Stimulated activated CD8-positive, alpha-beta memory T cell treated with anti-CD3 and anti-CD28 coated beads, Interleukin-4, amount 100 ng/mL, for 1 hour (primary cell): ENCODE measurements at places on chromosomes 4 and X.

GRCh38 chr4:137299281-137299680, 233.0 kb downstream of the PCDH18 start:
- no peak for DNase-seq

GRCh38 chr4:164997324-164997723, 19.9 kb upstream of the TRIM61 start:
- DNase-seq = no peak

DNA sequence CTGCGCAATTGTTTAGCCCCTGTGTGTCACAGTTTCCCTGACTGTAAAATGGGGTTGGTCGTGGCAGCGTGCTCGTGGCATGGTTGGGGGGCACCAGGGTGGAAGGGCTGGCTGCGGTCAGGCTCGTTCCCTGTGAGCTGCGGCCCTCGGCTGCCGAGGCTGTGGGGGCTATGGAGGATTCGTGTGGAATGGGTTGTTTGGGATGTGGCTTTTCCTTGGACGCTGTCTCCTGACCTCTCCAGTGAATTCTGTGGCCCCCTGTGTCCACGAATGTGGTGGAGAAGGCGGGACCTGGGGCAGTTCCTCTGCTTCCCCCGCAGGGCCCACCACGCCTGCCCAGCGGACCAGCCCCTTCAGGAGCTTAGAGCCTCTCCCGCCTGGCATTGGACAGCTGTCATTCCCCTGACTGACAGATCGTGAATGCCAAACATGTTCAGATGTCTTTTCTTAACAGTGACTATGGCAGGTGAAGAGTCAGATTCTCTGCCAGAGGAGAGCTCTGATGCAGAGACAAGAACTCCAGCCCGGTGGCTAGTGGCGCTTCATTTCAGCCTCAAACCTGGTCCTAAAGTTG, 17.2 kb upstream of the HGFAC start:
- no peak for DNase-seq

DNA sequence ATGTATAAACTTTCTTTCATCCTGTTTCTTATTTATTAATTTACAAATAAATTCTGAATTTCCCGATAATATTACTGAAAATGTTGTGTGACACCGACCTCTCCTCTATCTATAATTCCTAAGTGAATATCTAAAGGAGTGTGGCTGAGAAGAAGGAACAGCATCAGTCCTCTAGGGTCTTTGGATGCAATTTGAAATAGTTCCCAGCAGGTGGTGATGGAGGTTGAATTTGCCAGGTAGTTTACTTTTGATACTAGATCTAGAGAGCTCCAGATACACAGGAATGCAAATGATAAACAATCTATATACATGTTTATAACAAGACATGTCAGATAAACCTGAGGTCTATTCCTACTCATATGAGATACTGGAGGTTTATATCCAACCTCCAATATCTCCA, 305.4 kb downstream of the PCDH18 start:
- DNase-seq = no peak

DNA sequence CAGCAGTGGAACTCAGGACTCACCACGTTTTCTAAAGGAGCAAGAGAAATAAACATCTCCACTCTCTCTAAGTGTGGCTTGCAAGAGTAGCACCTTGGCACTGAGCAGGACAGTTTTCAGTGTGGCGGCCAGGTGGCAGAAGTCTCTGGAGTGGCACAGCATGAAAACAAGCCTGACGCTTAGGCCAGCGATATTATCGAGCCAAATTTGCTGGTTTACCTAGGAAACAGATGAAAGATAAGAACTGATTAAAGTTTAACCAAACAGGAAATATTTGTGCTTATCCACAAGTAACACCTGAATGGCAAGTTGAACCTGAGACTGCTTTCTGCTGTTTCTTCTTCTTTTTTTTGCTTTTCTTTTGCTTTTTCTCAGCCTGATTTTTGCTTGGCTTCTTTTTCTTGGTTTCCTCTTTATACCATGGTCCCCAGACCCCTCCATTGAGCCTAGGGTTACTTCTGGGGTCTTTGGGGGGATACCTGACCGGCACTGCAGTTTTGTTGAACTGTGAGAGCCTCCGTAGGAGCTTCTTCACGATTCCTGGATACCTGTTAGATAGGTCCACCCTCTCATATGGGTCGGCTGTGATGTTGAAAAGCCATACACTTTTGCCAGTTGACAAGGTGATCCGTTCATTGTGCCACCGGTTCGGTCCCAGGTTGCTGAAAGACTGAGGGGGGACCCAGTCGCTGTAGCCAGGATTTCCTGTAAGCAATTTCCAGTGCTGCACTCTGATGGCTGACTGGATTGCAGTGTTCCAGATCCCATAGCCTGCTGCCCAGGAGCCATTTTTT, 77.3 kb downstream of the ARSJ start:
- no peak for DNase-seq

DNA sequence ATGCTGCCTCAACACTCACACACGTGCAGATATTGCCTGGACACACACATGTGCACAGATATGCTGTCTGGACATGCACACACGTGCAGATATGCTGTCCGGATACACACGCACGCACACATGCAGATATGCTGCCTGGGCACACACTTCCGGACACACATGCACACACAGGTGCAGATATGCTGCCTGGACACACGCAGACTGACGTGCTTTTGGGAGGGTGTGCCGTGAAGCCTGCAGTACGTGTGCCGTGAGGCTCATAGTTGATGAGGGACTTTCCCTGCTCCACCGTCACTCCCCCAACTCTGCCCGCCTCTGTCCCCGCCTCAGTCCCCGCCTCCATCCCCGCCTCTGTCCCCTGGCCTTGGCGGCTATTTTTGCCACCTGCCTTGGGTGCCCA, 14.7 kb downstream of the FGFRL1 start:
- no peak for DNase-seq

DNA sequence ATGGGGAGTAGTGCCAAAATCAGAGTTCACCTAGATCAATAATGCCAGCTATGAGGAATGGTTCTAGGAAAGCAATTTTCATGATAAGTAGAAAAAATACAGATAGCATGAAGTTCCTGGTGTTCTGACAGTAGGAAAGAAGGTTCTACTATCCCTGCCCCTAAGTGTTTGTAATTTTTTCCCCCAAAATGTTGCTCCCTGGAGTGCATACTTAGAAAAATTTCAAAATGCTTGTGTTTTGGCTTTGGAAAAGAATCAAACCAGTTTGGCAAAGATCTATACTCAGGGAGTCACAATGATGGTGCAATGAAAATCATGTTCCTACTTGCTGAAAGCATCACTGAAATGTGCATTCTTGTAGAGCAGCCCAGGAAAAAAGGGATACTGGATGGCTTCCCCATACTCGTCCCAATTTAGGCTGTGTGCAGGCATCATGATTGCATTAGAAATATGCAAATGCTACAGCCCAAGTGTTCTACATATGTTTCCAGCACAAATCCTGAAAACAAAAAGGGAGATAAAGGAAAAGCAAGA, 74.7 kb downstream of the LPAR4 start:
- DNase-seq = no peak

- no peak for DNase-seq
Measured at GRCh38 chr4:106627051-106627450, 258.5 kb upstream of the GIMD1 start.

- DNase-seq = no peak
Measured at GRCh38 chr4:152374606-152375285, 161.1 kb downstream of the FBXW7 start.

DNA sequence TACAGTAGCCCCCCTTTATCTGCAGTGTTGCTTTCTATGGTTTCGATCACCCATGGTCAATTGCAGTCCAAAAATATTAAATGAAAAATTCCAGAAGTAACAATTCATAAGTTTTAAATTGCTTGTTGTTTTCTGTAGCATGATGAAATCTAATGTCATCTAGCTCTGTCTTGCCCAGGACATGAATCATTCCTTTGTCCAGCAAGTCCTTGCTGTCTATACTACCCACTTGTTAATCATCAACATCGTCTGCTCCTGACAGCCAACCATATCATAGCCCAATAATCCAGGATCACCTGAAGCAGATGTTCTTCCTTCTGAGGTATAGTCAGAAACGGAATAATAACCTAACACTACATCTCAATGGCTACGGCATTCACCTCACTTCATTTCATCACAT, 79.8 kb downstream of the ADAMTS3 start:
- no peak for DNase-seq

DNA sequence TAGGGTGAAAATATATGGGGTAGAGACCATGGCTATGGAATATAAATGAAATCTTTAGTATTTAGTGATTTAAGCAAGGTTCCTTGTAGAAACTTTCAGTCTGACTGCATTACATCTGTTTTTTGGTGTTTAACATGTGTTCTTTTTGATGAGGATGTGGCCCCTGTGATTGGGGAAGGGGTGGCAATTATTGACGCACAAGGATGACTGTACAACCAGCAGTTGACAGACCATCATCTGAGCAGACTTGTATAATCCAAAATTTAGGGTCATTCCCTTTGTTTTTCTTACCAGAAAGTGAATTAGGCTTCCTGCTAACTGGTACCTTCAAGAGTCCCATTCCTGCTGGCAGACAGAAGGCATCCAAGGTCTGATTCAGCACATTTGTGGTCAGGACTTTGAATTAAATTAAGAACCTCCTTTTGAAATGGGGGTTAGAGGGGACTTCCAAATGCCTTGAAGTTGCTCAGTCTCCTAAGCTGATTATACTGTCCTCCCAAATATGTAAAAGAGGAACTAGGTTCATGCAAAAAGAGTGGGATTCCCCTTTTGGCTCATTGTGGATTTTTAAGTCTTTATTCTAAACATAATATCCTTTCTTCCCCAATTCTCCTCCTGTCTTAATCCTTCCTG, 112.4 kb upstream of the CXCL13 start:
- DNase-seq = no peak

DNA sequence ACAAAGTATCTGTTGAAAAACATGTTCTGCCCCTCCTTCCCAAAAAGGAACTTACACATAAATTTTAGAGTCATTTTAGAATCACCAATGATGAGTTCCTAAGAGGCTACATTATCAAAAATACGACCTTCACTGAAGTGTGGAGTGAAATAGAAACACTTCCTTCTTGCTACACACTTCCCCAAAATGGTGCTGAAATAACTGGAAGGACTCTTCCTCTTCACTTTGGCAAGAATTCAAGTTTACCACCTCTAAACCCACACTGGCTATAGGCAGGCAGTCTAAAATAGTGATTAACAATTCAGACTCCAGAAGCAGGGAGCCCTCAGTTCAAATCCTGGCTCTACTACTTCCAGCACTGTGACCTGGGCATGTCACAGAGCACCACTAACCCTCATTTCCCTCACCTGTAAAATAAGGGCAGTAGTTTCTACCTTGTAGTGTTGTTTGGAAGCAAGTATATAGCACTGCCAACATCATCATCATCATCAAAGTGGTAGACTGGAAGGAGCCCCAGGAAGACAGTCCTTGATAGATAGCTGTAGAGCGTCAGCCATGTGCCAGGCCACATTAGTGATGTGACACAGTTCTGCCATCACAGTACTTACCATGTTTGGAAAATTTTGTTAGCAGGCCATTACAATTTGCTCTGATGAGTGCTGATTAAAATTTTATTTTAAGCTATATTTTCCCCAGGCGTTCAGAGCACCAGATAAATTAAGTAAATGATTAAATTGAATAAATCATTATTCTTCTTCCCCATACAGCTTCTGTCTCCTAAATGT, 103.3 kb downstream of the PARM1 start:
- no peak for DNase-seq

GRCh38 chr4:158938220-158939044, 164.4 kb upstream of the RAPGEF2 start:
- DNase-seq = no peak

GRCh38 chr4:83708500-83709175, 172.7 kb downstream of the GPAT3 start:
- DNase-seq = no peak

DNA sequence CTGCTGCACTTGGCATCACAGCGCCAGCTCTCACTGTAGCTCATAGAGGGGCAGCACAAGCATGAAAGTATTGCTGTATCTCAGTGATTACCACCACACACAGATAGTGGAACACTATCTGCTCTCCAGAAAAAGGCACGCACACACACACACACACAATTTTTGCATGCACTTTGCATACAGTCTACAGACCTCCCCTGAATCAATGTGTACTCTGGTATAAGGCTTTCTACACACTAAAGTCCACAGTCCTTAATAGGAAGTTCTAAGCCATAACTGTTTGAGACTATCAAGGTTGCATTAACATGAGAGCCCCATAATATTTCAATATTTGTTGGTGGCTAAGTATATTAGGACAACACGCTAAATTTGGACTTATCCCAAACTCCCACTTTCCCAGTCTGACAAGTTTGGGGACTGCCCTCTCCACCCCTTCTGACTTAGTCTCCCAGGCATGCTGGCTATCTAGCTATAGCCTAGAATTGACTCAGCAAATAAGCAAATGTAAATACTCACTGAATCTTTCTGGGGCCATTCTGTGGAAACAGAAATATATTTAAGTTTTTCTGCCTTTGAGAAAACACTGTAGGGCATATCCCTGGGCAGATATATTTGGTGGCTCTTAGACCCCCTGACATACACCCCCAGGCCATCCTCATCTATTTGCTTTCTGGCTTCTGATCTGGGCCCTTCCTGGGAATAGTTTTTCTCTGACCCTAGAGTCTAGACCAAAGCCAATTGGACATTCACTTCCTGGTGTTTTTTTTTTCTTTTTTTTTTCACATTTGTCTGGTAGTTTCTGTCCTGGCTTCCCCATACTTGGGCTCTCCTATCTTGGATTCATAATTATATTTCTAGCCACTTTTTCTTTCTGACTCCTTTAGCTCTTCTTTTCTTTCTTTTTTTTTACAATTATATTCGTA, 36.4 kb upstream of the CT47C1 start:
- DNase-seq = no peak

DNA sequence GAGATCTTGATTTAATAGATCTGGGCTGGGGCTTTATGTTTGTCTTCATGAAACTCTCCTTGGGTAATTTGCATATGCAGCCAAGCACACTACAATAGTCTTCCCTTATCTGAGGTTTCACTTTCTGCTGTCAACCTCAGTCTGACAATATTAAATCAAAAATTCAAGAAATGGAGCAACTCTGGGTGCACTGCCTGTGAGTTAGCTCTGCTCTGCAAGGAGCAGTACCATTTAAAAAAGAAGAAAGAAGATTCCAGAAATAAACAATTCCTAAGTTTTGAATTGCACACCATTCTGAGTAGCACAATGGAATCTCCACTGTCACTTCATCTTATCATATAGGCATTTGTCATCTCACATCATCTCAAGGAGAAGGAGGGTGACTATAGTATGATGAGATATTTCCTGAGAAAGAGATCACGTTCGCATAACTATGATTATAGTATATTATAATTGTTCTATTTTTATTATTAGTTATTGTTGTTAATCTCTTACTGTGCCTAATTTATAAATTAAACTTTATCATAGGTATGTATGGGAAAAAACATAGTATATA, 9.4 kb downstream of the FNIP2 start:
- no peak for DNase-seq

- no peak for DNase-seq
Measured at GRCh38 chr4:43456383-43456782, 563.9 kb downstream of the GRXCR1 start.
